ENCODE measurements at places on chromosomes 13 and 19.
A peak's percentile ranks its signal among the peaks of the same experiment; 100 is the strongest.

DNA sequence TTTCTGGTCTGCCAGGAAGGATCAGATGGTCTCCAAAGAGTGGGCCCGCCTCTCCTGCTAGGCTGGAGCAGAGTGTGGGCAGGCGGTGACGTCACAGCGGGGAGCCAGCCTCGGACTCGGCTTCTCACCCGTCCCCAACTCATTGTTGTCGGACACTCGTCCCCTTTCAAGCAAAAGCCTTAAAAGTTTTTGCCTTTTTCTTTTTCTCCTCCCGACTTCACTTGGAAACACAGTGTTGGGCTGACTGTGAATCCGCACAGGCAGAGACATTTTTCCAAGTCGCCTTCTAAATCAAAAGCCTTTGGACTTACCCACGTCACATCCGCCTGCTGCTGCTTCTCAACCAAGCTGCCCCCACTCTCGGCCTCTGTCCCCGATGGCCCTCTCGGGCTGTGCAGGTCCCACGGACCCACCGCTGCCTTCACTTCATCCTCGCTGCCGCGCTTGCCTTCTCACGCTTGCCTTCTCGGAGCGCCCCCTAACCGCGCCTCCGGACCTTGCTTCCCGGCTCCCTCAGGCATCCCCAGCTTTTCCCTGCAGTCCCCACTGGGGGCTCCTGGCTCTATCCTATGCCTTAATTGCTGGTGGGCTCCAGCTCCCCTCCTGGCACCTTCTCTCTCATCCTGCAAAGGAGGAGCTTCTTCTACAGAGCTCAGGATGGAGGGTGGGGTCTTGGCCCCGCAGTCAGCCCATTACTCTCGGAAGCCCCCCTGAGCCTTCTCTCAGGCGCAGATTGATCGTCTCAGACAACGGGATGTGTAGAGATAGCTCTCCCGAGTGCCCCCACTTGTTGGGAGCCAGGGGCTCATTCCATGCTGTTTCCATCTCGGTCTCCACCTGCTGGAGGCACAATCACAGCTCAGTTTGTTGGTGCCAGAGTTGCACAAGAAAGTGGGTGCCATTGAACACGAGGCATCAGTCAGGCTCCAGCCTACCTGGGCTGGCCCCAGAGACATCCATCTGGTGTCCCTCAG is 3.9 kb upstream of the ZNF135 start:
- peak; percentile 4 for DNase-seq

GRCh38 chr19:39637891-39638290 is 17.8 kb upstream of the LGALS16 start:
- no peak for DNase-seq

DNA sequence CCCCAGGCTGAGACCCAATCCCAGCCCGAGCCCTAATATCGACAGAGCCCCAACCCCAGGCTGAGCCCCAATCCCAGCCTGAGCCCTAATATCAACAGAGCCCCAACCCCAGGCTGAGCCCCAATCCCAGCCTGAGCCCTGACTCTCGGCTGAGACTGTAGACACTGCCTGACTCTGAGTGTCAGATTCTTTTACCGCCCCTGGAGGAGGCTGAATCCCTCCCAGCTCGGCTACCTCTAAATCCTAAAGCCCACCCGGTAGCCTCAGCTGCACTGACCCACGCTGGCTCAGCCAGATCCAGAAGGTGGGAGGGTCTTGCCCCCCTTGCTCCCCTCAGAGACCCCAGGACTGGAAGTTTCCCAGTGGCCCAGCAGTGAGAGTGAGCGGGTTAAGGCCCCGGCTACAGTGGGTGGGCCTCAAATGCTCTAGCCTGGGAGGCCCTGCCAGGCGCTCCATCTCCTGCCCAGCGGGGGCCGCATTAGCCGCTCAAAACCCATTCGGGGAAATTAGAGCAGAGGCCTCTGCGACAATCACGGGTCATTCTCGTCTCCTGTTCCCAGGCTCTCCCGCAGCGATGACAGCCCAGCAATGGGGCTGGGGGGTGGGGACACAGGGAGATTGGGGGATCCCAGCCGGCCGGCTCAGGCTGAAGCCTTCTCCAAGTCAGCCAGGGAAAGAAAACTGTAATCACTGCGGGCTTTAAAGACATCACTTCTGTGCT is 43.8 kb downstream of the ZNRF4 start:
- DNase-seq = no peak

GRCh38 chr19:1220976-1221903 is 15.7 kb downstream of the STK11 start:
- DNase-seq = no peak

- peak; percentile 37 for DNase-seq
Measured at GRCh38 chr13:102870677-102871415, 25.0 kb downstream of the ERCC5 start.

- DNase-seq = no peak
Measured at GRCh38 chr19:35307931-35308330, 16.0 kb downstream of the MAG start.

DNA sequence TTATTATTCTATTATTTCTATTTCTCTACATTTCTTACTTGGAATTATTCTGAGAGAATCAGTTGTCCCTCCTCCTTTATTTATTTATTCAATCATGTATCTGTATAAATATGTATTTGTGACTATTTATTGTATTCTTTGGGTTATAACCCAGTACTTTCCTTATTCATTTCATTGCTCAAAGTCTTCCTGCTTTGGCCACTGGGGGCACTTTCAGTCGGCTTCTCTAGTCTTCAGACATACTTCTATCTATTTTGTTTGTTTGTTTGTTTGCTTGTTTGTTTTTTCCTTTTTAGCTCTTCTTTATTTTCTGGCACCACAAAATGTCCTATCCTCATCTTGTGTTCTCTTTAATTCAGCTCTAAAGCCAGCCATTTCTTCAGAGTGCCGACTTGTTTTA is 260.4 kb downstream of the NALCN start:
- no peak for DNase-seq

- no peak for DNase-seq
Measured at GRCh38 chr13:24166561-24166960, 6.0 kb downstream of the SPATA13 start.

DNA sequence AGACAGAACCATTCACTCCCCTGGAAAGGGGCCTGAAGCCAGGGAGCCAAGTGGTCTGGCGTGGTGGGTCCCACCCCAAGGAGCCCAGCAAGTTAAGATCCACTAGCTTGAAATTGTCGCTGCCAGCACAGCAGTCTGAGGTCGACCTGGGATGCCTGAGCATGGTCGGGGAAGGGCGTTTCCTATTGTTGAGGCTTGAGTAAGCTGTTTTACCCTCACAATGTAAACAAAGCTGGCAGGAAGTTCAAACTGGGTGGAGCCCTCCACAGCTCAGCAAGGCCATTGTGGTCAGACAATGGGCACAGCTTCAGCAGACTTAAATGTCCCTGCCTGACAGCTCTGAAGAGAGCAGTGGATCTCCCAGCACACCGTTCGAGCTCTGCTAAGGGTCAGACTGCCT is 195.6 kb upstream of the DACH1 start:
- no peak for DNase-seq

DNA sequence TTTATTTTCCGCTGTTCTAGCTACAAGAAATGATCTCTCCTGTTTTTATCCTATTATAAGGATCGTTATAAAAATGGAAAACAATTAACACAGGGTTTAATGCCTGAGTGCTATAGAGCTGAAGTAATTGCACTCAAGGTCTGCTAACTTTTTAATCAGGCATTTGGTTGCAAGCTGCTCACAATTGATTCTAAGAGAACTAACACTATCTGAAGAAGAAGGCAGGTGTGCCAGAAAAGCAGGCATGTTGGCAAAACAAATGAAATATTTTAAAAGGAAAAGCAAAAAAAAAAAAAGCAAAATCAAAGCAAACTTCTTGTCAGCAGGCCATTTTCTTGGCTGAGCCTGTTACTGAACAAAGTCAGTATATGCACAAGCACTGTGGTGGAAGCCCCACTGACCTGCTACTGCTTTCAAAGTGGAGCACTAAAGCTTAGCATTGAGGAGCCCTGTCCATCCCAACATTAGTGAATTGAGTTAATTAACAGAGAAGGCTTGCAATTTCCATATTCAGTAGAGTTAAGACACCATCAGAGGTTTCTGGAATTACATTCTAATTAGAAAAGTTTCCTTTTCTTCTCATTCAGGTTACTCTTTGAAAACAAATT is 574.2 kb downstream of the PCDH9 start:
- no peak for DNase-seq

DNA sequence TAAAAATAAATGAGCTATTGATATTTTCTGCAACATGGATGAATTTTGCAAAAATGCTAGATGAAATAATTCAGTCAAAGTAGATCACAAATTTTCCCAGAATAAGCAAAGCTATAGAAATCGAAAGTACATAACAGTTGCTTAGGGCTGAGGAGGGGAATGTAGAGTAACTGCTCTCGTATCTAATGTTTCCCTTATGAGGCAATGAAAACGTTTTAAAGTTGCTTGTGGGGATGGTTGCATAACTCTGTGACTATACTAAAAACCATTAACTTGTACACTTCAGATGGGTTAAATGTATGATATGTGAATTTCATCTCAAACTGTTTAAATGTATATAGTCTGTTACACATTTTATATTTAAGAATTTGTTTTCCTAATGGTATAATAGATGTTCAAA is 231.7 kb downstream of the GGACT start:
- no peak for DNase-seq

DNA sequence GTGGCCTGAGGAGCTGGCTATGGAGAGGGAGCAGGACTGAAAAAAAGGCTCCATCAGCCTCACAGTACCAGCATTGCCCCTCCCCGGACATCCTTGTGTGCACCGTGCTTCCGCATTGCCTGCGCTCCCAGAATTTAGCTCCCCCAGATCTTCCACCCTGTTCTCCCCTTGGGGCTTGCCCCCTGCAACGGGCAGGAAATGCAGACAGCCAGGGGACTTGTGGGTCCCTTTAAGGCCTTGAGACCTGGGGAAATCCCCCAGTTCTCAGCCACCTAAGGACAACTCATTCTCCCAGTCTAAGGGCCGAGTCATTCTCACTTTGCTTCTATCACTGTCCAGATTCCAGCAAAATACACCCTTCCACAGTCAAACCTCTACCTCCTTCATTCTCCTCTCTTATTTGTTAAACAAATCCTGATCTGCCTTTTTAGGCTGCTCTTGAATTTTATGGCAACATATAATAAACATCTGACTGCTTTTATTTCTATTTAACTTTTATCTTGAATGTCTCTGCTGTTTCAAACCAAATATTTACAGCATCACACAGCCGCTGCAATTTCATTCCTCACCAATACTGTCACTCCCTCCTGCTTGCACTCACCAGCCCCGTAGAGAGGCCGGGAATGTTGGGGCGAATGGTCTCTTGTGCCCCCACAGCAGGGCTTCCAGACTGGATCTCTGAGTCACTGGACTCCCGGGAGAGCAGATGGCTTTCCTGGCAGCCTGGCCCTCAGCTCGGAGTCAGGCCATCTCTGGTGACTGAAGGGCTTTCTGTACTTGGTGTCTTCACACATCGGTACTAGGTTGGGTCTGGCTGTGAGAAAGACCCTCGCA is 221.9 kb downstream of the TSHZ3 start:
- no peak for DNase-seq
